Immature natural killer cell (primary cell): ENCODE measurements at places on chromosomes 2 and 18. TPM values are rescaled to one million over a fixed set of nuclear protein-coding genes. Genes with fewer than 3 reads are reported as not detected.

The CSRNP3 gene
- polyA plus RNA-seq, result not detected

DNA sequence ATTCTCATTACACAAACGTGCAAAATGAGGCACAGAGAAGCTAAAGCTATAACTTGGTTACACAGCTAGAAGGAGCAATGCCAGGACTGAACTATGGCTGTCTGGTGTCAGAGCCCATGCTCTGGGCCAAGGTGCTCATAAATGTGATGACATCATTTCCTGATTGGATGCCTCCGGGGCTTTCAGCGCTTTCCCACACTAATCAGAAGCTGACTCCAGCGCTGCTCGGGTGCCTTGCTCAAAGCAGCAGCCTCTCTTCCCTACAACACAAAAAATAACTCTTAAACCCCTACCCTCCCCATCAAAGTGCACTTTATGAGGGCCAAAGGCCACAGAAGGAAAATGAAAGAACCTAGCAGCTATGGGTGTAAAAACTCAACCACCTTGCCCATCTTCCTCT lies 90.7 kb downstream of the STK39 start:
- no peak for DNase-seq

DNA sequence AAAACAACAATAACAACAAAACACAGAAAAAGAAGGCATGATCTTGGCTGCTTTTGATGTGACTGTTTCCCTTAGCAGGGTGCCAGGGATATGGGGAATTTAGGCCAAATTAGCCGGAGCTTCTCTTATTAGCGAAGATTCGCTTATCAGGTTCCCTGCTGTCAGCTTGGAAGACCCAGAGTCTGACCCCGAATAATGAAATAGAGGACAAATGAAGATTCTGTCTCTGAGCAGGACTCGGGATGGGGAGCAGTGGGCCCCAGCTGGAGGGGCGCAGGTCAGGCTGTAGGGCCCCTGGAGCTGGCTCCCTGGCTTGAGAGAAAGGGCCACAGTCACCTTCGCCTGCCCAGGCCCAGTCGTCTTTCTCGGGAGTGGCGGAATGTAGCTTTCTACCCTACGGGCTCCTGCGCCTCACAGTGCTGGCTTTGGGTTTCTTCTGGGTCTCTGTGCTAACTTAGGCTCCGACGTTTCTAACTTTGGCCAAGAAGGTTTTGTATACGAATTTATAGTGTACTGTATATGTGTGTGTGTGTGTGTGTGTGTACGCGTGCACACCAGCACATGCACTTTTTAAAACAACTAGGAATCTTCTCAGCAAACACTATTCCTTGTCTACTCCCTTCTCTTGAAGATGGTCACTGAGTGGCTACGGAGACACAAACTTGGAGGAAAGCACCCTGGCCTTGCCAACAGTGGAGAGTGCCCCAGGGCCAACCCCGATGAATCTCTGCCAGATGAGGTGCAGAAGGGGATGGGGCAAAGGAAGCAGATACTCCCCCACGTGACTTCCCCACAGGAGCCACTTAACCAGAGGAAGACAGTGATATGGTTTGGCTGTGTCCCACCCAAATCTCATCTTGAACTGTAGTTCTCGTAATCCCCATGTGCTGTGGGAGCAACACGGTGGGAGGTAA lies 195.6 kb upstream of the COPS8 start:
- no peak for DNase-seq

GRCh38 chr18:78376046-78376445 lies 603.6 kb upstream of the SALL3 start:
- DNase-seq, result no peak
